ENCODE measurements at places on chromosomes 1 and 21. TPM values are rescaled to one million over a fixed set of nuclear protein-coding genes. Genes with fewer than 3 reads are reported as not detected.

MPZL1 gene
- 164 TPM for total RNA-seq

C1QA gene
- not detected for total RNA-seq

DNA sequence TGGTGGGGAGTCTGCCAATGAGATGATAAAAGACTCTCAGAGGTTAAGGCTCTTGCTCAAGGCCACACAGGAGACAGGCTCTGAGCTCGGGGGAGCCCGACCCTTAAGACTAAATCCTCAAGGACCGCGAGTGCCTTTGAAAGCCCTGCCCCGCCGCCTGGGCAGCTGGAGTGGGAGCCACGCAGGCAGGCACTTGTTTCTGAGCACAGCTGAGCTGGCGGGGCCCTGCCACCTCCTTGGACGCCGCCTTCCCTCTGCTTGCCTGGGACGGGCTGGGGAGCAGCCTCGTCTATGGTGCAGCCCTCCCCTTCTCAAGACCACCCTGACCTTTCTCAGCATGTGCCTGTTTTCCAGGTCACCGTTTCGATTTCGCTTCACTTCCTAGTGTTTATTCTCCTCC lies 169.3 kb downstream of the CAMTA1 start:
- no peaks in the 10 kb centered on the region for H3K27me3 ChIP-seq
- H3K4me1 ChIP-seq: no peaks in the 10 kb centered on the region
- no peak overlapping the region for H3K4me3 ChIP-seq

- H3K4me1 ChIP-seq: peaks cover 27% of the 10 kb centered on the region
- H3K4me3 ChIP-seq: peak overlapping the region; percentile 79
- DNase-seq: peak; percentile 65
- peaks cover 14% of the 10 kb centered on the region for H3K36me3 ChIP-seq
- peak overlapping the region; percentile 76 for H3K27ac ChIP-seq
- H3K27me3 ChIP-seq: no peaks in the 10 kb centered on the region
These were observed 504 bp downstream of the H6PD start for GRCh38 chr1:9235096-9235459.

DNA sequence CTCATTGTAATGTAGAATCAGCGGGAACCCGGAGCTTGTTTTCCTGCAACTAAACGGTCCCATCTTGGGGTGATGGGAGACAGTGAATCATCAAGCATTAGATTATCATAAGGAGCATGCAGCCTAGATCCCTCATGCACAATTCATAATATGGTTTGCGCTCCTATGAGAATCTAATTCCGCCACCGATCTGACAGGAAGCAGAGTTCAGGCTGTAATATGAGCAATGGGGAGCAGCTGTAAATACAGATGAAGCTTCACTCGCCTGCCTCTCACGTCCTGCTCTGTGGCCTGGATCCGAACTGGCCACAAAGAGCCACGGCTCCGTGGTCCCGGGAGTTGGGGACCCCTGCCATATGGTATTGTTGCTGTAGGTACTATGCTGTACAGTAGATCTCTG lies 1.6 kb downstream of the IFI44 start:
- DNase-seq: no peak
- H3K4me3 ChIP-seq: no peak overlapping the region
- H3K4me1 ChIP-seq: no peaks in the 10 kb centered on the region
- H3K27me3 ChIP-seq: no peaks in the 10 kb centered on the region

All from MCF 10A (cell line).